NAMALWA (cell line): ENCODE measurements at places on chromosomes 3 and 15.

DNA sequence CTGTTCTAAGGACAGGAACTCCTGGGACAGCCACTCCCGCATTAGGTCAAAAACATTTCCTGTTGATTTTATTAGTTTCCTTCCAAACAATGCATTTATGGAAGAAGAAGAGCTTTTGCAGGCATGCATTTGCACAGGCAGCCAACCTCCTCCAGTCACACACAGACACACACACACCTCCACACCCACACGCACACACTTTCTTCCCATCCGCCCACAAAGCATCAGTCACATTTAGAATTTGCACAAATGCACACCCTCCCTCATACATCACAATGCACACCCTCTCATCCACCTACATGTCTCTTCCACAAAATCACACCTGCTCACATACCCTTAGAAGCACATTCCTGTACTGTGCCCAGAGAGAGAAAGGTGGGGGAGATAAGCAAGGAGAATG lies 4.1 kb upstream of the TYRO3 start:
- no peak for DNase-seq

DNA sequence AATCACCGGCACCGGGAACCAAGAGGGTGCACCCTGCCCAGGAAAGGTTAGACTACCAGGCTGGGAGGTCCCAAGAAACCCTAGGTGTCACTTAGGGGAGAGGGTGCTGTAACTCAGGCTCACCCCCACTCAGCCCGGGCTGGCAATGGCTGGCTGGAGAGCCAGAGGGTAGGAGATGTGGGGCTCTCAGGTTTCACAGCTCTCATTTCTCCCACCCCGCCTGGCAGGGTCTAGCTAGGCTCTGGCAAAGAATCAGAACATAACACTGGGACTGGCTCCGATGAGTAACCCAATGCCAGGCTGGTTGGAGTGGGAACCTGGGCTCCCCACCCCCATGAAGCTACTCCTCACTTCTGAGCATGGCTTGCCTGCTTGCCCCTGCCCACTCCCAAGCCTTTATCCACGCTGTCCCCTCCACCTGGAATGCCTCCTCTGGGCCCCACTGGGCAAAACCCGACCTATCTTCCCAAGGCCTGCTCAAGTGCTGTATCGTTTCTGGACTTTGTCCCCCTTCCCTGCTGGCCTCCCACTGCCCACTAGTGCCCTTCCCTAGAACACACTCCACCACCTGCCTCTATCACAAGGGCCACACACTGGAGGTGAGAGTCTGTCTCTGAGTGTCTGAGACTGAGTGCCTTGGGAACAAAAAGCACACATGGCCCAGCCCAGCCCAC lies 2.0 kb downstream of the CIB2 start:
- DNase-seq: no peak

DNA sequence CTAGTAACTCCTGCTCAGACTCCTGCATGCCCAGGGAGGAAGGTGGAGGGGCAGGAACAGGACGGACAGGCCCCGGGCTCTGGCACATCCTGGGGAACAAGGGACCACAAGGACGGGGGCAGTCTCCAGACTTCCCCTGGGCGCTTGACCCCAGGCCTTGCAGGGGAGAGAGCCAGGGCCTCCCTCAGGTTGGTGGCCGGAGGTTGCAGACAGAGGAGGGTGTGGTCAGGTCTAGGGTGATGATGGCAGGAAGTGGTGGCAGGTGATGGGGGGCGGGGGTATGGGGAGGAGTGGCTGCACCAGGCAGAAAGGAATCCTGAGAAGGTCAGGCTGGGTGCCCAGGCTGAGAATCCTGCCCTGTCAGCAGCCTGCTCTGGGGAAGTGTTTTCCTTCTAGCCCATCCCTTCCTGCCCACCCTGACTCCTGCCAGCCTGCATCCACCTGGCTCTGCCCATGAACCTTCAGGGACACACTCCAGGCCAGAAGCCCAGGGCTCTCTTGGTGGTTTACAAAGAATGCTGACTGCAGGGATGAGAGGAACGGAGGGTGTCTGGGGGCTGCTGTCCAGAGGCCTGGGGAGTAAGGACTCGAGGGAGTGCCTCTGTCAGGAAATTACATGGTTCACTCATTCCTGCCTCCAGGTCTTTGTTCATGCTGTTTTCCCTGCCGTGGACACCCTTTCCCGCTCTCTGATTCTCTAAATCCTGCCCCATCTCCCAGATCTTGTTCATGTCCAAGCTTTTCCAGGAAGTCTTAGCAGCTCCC lies 15.8 kb downstream of the LOXL1 start:
- no peak for DNase-seq

DNA sequence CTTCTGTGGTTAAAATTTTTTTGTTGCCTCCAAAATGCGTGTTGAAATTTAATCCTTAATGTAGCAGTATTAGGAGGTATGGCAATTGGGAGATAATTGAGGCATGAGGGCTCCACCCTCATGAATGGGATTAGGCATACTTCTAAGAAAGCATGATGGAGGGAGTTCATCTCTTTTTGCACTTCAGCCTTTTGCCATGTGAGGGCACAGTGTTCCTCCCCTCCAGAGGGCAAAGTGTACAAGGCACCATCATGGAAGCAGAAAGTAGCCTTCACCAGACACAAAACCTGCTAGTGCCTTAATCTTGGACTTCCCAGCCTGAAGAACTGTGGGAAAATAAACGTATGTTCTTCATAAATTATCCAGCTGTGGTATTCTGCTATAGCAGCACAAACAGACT lies 429.5 kb downstream of the ZIC1 start:
- DNase-seq: peak; percentile 19

- DNase-seq: no peak
Observed at GRCh38 chr3:38698061-38698460, 48.6 kb upstream of the SCN5A start.

DNA sequence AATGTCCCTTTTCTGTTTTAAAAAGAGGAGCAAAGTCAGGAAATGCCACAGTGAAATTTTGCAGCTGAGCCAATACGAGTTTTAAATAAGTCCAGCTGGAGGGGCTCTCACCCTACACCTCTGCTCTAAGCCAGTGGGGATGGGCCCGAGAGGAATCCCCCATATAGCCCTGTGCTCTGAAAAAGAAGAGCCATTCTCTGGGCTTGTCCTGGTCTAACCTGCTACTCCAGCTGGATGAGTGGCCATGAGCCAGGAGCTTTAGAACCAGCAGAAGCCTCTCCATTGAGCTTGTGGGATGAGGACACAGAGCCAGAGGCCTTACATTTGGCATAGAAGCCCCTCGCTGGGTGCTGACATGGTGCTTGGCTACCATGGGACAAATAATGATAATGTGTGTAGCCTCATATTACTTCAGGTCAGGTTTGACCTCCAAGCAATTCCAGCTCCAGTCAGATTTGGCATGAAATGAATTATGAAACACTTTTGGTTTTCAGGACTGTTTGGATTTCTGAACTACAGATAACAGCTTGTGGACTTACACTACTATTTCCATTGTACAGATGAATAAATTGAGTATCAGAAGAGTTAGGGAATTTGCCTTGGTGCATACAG lies 172.4 kb downstream of the CHST2 start:
- no peak for DNase-seq

GRCh38 chr3:71132995-71133730 lies 450.4 kb downstream of the FOXP1 start:
- no peak for DNase-seq

DNA sequence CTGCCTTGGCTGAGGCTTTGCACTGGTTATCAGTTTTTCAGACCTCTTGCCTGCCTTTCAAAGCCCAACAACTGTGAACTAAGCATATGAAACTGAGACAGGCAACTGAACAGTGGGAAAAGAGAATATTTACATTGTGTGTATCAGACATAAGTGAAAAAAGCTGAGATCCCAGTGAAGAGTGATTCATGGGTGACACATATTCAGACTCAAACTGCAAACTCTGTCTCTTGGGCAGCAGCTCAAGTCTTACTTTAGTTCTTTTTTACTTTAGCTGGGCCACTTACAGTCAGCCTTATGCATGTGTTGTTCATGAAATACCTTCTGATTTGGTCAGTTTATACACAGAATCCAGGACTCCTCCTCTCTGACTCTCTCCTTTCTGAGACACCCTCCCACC lies 19.2 kb downstream of the SUCLG2 start:
- DNase-seq: no peak

GRCh38 chr3:73706771-73707170 lies 82.0 kb upstream of the PDZRN3 start:
- DNase-seq: no peak

- DNase-seq: no peak
Observed at GRCh38 chr3:183295211-183295610, 42.2 kb downstream of the B3GNT5 start.

DNA sequence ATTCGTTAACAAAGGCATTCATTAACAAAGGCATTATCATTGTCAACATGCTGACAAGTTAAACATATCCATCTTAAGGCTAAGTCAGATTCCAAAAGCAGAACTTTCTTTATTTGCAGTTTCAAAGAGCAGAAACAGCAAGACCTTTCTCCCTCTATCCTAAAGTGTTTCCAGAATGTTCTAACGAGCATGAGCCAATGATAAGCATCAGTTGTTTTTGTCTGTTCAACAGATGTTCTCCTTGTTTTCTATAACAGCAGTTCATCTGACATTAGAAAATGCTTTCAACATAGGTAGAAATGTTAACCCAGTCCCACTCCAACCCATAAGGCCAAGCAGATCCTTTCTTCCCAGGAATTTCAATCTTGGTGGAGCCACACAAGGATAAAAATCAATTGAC lies 77.6 kb upstream of the POMGNT2 start:
- no peak for DNase-seq

GRCh38 chr3:28320981-28321380 lies 27.5 kb upstream of the ZCWPW2 start:
- no peak for DNase-seq

- DNase-seq: no peak
Observed at GRCh38 chr15:56036546-56037067, 43.2 kb upstream of the NEDD4 start.

DNA sequence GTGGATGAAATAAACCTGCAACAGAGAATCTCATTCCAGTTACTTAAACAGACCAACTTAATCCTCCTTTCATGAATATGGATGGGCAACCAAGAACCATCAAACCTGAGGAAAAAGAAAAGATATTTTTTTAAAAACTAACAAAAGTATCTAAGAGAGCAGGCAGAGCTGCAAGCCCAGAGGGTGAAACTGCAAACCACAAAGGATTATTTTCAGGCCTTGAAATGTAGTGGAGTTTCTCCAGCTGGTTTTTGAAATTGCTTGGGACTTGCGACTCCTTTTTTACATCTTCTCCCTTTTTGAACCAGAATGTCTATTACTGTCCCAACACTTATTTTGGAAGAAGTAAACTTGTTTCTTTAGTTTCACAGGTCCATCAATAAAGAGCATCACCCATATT lies 87.4 kb downstream of the STAG1 start:
- no peak for DNase-seq

GRCh38 chr15:74277242-74277810 lies 41.2 kb downstream of the CCDC33 start:
- no peak for DNase-seq

- DNase-seq: no peak
Observed at GRCh38 chr15:67087507-67088172, 22.2 kb downstream of the SMAD3 start.

DNA sequence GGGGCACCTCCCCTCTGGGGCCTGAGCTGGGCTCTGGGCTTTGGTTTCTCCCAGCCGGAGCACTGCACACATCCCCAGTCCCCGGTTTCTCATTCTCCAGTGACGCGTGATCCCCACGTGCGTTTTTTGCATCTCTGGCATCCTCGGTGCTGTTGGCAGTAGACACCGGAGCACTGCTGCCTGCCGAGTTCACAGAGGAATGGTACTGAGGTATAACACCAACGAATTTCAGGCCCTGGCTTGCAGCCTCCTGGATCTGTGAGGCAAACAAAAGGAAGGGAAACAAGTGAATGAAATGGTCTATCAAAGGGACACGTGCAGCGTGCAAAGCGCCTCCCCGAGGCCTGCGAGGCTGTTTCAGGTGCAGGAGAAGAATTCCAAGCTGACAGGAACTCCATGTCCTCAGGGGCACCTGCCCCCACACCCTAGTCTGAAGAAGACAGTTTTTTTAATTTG lies 112.9 kb downstream of the OXNAD1 start:
- DNase-seq: no peak

DNA sequence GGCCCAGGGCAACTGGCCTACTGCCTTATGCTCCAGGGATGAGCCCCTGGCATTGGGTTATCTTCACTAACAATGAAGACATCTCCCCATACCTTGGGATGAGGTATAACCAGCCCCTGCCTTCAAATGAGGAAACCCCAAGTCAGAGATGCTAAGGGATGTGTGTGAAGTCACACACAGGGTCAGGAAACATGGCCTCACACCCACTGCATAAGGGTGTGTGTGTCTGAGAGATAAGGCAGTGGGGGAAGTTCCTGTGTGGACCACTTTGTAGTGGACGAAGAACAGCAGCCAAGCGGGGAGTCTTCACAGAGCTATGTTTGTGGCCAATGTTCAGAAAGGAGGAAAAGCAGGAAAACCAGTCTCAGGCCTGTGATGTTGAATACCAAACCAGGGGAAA lies 10.5 kb downstream of the ELP6 start:
- no peak for DNase-seq

GRCh38 chr15:90259524-90259923 lies 5.9 kb upstream of the NGRN start:
- no peak for DNase-seq
